ENCODE measurements at places on chromosomes 13 and 19.

GRCh38 chr13:51221674-51222036, 543 bp upstream of the FAM124A start:
- peak; percentile 70 for DNase-seq

GRCh38 chr13:103161476-103161875, 95.3 kb upstream of the SLC10A2 start:
- peak; percentile 19 for DNase-seq

DNA sequence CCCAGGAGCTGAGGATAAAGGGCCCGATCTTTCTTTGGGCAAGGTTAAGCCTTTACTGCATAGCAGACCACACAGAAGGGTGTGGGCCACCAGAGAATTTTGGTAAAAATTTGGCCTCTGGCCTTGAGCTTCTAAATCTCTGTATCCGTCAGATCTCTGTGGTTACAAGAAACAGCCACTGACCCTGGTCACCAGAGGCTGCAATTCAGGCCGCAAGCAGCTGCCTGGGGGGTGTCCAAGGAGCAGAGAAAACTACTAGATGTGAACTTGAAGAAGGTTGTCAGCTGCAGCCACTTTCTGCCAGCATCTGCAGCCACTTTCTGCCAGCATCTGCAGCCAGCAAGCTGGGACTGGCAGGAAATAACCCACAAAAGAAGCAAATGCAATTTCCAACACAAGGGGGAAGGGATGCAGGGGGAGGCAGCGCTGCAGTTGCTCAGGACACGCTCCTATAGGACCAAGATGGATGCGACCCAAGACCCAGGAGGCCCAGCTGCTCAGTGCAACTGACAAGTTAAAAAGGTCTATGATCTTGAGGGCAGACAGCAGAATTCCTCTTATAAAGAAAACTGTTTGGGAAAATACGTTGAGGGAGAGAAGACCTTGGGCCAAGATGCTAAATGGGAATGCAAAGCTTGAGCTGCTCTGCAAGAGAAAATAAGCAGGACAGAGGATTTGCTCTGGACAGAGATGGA, 8.4 kb upstream of the CEACAM19 start:
- DNase-seq = no peak

DNA sequence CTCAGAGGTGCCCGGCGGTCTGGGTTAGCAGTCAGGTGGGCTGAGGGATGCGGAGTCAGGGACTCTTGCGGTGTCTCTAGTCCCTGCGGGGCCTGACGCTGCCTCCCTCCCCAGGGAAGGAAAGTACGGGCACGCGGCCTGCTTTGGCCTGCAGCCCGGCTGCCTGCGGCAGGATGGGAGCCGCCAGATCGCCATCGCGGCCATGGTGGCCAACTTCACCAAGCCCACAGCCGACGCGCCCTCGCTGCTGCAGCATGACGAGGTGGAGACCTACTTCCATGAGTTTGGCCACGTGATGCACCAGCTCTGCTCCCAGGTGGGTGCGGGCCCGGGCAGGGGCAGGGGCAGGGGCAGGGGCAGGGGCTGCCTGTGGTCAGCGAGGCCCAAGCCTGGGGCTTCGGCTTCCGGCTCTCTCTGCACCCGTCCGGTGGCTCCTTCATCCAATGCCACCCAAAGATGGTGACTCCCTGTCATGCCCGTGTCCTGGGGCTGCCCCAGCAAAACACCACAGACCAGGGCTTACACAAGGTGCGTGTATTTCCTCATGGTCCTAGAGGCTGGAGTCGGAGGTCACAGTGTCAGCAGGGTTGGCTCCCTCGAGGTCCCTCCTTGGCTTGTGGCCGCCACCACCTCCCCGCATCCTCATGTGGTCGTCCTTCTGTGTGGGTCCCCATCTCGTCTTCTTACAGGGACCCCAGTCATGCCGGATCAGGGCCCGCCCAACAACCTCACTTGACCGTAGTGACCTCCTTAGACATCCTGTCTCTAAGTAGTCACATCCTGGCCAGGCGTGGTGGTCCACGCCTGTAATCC, 11.3 kb upstream of the ZNF554 start:
- no peak for DNase-seq

GRCh38 chr13:24175847-24176246, 15.3 kb downstream of the SPATA13 start:
- no peak for DNase-seq

DNA sequence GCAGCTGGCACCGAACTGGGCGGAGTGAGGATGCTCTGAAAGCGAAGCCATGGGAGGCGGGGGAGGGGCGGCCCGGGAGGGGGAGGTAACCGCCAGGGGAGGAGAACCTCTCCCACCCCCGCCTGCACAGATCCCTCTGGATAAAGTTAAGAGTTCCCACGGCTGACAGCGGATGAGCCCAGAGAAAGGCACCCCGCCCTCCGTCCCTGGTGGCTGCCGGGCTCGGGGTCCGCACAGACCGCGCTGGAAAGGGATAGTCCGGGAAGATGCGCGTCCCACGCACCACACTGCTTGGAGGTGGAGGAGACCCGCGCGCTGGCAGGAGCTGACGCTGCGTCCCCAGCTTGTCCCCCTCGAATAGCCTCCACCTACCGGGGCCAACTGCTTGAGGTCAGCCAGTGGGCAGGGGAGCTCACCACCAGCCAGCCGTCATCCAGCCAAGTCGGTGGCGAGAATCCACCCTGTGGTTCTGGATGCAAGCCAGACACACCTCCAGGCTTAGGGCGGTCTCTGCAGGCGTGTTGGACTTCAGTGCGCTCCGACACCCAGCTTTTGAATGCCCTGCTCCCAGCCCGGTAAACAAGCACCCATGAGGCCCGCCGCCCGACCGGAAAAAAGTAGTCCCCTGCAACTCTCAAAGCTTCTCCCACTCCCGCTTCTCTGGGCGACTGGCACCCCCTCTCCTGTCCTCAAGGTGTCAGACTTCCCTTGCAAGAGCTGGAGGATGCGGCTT, at the start of gene TRPC4:
TSS of gene TRPC4 (minus strand) at position 17 of the 733 bp plus-strand sequence. CDS start 86,439 bp downstream, outside the sequence.
- DNase-seq = peak; percentile 78

Data from NCI-H82 (cell line).